Activated gamma-delta T cell (primary cell): ENCODE measurements at places on chromosomes 6 and 20.
A peak's percentile ranks its signal among the peaks of the same experiment; 100 is the strongest.

DNA sequence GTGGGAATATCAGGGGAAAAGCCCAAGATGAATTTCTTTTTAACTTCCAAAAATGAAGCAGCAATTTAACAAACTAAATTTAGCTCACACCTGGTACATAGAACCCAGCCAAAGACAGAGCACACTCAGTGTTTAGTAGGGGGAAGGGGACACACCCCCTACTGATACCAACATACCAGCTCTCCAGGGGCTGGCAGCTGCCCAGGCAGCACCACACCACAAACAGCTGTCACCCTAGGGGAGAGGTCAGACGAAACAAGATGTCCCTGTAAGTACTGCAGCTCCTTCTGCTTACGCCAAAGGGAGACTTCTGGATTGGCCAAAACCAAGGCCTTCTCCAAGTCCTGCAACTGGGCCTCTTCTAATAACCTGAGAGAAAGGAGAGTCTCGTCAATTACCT, 26.0 kb downstream of the MDN1 start:
- no peak for DNase-seq

GRCh38 chr6:121967631-121968030, 431.8 kb upstream of the HSF2 start:
- DNase-seq: no peak

- DNase-seq: no peak
Measured at GRCh38 chr6:84853901-84854300, 89.5 kb upstream of the TBX18 start.

DNA sequence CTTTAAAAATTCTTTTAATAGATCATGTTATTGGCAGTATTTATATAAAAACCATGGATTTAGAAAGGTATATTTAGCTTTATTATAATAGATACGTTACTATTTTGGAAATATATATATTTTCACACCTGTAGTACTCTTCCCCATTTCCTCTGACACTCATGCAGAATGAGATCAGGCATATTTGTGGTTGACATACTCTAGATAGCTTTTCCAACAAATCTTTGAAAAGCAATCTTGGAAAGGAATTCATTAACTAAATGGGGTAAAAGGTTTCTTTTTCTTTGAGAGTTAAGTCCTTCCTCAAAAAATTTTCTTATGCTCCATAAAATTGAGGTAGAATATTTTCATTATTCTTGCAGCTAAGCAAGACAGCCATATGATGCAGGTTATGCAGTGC, 14.5 kb downstream of the ASF1A start:
- no peak for DNase-seq

DNA sequence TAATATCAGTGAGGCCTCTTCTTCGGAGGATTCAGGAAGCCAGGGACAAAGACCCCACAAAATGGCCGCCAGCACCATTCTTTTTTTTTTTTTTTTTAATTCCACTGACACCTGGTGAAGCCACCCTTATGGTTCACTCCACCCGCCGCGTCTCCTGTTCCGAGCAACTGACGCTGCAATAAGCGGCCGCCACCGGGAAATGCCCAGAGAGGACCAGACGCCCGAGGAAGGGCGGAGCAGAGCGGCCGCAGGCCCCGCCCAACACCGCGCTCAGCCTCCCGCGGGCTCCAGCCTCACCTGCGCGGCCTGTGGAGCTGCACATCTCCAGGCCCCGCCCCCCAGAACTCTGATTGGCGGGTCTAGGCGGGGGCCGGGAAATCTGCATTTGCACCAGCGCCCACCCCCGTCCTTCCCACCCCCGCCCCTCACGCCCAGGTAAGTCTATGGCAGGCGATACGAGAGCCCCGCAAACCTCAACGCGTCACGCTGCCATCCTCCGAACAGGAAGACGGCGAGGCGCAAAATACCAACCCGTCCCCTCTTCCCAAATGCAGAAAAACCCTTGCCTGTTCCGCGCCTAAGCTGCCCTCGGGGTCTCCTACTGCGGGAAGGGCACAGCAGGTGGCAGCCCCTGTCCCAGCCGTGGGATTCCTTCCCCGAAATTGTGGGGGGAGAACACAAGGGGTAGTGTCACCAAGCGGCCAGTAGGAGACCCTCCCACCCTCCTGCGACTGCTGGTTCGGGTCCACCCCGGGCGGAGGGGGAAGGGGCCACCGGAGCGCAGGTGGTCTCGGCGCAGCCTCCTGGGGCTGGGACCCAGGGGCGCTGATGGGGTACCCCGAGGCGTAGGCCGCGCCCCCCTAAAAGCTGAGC, 960 bp downstream of the ATP9A start:
- peak; percentile 51 for DNase-seq

DNA sequence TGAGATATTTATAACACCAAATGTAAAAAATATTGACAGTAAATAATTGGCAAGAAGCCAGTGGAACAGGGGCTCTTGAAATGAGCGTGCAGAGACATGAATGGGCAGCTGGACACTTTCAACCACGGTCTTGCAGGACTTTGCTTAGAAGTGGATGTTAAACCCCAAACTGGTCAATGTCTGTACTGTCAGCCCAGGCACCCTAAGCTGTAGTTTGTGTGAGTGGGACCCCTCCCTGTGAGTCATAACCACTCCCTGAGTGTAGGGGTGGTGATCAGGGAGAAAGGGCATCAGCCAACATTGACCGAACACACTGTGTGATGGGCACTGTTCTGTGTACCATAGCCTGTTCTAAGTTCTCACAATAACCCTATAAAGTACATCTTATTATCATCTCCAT, 108.6 kb downstream of the FIG4 start:
- no peak for DNase-seq

DNA sequence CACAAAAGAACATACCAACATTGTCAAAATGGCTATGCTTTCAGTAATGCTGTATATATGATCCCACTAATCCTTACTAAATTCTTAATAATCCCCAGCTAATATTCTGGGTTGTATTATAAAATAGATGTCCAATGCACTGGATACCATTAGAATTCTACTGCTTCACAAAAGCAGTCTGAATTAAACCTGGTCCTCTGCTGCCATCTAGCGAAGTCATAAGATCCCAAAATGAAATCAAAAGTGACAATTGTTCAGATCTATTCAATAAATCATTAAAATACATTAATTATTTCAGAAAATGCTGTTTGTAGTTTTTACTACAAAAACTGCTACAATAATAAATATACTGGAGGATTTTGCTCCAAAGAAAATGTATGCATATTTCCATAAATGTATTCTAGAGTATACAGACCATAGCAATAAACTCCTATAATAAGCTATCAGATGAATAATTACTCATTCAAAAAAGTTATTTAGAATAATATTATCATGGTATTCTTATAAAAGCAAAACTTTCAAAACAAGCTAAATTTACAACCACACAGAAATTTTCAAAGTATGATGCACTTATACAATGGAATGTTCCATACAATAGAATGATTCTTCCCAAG, 92.6 kb downstream of the RNGTT start:
- no peak for DNase-seq

- DNase-seq: no peak
Measured at GRCh38 chr20:8535403-8536261, 403.6 kb downstream of the PLCB1 start.

GRCh38 chr20:39270837-39271604, 308.9 kb downstream of the DHX35 start:
- no peak for DNase-seq

DNA sequence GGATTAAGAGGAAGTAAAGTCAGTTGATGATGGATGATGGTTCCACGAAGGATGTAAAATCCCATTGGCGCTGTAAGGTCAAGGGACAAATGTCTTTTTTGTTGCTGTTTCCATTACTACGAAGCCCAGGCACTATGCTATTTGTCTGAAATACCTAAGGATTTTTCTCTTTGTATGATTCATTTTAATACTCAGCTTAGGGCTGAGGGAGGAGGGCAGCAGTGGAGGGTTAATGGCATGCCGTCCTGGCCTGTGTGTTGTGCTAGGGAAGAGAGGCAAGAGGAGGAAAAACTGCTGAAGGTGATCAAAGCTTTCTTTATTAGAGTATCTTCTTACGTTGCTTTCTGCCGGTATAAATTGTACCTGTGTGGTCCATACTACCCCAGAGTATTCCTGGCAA, 6.5 kb upstream of the SMOC2 start:
- no peak for DNase-seq

GRCh38 chr6:124795643-124796463, 166.4 kb upstream of the RNF217 start:
- no peak for DNase-seq

GRCh38 chr6:20630136-20630535, 95.9 kb downstream of the CDKAL1 start:
- no peak for DNase-seq

- DNase-seq: no peak
Measured at GRCh38 chr20:32984196-32984595, 20.0 kb downstream of the SUN5 start.

GRCh38 chr20:49874696-49875095, 40.6 kb downstream of the SPATA2 start:
- no peak for DNase-seq

- no peak for DNase-seq
Measured at GRCh38 chr6:38063973-38064372, 244.4 kb downstream of the ZFAND3 start.

DNA sequence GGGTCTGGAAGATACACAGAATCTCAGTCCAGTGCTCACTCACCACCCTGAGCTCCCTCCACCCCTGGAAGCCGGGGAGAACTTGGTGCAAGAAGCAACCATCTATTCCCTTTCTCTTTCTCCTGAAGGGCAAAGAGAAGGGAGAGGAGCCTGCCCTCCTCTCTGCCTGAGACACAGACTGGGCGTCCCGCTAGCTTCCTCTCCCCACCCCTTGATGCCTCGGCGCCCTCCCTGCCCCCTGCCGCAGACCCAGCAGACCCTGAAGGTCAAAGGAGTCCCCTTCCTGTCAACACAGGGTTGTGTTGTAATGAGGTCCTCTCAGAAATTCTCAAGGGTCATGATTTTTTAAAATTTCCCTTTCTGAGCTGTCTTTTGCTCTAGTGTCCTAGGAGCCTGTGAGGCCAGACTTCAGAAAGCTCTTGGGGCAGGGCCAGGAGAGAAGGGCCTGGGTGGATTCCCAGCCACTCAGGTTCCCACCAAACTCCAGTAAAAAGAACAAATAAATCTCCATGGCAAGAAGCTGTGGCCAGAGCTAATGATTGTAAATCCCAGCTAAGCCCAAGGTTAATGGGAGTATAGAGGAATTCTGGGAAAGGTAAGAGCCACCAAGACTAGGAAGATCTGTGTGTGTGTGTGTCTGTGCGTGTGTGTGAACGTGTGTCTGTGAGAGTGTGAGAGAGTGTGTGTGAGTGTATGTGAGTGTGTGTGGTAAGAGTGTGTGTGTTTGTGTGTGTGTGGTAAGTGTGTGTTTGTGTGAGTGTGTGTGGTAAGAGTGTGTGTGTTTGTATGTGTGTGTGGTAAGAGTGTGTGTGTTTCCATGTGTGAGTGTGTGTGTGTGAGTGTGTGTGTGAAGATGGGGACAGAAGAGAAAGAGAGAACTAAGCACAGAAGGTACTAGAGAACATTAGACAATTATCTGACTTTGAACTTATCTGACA, 1.1 kb upstream of the JPH2 start:
- no peak for DNase-seq

GRCh38 chr6:101779051-101779844, 385.7 kb downstream of the GRIK2 start:
- no peak for DNase-seq

- no peak for DNase-seq
Measured at GRCh38 chr6:35496841-35497570, at the start of gene TEAD3. TEAD3 (minus strand) TSS chr6:35497079.

DNA sequence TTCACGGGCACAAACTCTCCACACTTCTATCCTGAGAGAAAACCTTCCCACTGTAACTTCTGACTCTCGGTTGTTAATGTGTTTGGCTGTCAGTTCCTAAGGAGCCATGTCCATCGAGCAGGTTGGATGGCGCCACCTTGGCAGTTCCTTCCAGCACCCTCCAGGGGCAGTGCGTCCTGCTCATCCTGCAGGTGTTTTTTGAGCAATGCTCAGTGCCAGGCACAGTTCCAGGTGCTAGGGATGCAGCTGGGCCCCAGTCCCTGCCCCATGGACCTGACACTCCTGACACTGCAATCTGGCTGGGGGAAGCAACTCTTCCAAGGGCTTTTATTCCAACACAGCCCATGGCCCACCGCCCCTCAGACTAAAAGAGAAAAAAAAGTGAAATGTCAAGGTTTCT, 376.4 kb downstream of the PREX1 start:
- DNase-seq: no peak

- no peak for DNase-seq
Measured at GRCh38 chr6:129759796-129760605, 50.0 kb upstream of the ARHGAP18 start.

DNA sequence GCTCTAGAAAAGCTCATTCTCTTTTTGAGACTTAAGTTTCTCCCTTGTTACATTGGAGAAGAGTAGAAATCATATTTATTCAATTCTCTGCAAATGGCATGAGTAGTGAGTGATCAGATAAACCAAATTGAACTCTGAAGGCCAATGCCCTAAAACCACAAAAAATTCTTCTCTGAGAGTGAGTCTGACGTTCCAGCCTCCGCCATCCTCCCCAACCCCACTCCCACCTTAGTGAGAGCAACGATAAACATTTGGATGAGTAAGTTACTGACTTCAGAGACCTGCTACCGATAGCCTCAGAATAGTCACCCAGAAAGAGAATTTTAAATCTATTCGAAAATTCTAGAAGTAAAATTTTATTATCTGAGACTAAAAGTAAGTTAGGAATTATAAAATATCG, 94.6 kb downstream of the TFAP2A start:
- DNase-seq: no peak

- no peak for DNase-seq
Measured at GRCh38 chr20:63330940-63331339, 30.2 kb downstream of the CHRNA4 start.

- DNase-seq: no peak
Measured at GRCh38 chr6:115468272-115469005, 592.3 kb downstream of the FRK start.

DNA sequence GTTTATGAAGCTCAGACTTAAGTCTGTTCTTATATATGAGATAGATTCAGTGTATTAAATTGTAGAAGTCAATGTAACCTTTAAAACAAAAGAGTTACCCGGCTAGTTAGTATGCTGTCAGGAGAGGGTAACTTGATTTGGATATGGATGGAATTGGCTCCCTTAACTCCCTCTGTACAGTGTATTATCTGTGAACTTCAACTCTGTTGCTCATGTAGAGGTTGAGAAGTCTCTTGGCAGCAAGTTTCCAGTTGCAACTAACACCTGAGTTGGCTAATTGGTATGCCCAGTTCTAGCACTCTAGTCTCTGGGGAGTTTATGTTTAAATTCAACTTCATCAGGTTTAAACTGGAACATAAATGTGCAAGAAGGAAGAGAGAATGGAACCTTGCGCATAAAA, 111.0 kb downstream of the NCOA3 start:
- no peak for DNase-seq

DNA sequence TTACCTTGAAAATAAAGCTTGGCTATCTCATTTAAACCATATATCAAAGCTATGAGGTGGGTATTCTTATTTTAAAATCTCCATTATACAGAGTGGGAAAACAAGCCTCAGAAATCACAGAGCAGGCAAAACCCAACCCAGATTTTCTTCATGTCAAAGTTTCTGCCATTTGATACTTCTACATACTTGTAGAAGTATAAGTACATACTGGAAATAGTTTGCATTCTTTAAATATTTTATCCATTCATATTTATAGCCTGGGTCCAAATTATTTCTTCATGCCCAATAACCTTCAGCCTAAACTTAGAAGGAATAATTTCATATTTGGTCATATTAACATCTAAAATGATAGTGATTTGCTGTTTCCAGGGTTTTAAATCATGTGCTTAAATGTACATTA, 61.8 kb downstream of the MLIP start:
- no peak for DNase-seq

- no peak for DNase-seq
Measured at GRCh38 chr6:2575236-2575635, 175.5 kb downstream of the MYLK4 start.
